ENCODE measurements at places on chromosomes 4 and X.

DNA sequence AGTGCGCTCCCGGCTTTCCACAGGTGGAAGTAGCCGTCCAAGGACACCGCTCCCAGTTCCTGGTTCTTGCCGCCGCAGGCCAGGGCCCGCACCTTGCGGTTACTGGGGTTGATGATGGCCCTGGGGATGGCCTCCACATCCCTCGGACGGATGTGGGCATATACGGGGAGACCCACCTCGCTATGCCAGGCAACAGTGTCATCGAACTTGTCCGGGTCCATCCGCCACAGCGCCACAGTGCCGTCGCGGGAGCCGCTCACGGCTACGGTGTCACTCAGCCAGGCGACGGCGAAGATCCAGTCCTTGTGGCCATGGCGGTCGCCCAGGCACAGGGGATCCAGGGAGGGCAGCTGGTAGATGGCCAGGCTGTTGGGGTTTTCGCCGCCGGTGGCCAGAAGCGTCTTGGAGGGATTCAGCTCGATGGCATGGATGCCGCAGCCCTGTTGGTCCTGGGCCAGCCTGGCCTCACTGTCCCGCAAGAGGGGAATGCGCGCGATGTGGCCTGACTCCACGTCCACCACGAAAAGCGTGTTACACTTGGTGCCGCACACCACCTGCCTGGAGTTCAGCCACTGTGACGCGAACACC is 795 bp downstream of the DCAF12L1 start:
- no peak for DNase-seq

DNA sequence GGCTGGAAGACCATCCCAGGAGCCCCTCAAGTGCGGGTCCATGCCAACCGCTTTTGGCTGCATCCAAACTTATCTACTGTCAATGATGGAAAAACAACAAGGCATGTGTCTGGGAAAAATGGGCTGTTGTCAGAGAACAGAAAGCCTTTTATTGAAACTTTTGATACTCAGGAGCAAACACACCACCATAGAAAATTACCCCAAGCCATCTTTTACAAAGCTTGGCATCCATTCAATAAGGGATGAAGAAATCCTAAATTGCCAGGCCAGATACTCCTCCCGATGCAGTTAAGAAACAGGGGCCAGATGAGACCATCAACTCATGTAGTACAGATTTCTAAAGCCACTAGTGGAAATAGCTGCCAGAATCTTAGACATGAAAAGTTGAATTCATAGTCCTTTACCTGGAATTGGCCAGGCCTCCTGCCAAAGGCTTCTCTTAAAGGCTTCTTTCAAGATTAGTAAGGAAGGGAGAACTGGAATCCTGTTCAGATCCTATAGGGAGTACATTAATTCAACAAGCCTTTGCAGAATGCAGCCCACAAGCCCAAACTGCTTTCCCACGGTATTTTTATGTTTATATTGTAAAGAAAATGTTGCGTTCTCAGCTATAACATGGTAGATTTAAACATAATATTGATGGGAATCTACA is 145.4 kb upstream of the MAP3K15 start:
- no peak for DNase-seq

DNA sequence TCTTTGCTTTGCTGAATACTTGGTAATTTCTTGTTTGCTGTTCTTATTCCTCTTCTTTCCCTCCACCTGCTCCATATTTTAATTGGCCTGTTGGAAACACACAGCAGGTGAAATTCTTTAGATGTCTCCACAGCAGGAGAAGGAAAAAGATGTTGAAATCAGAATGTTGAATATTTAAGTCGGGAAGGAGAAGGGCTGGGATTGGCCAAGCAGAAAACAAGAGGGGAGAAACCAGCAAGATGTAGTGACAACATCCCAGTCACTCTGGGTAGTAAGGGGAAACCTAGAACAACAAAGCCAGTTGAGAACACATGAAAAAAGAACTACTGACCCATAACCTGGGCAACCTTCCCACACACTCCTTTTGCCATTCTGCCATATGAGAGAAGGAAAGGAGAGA is 37.3 kb upstream of the STAG2 start:
- no peak for DNase-seq

DNA sequence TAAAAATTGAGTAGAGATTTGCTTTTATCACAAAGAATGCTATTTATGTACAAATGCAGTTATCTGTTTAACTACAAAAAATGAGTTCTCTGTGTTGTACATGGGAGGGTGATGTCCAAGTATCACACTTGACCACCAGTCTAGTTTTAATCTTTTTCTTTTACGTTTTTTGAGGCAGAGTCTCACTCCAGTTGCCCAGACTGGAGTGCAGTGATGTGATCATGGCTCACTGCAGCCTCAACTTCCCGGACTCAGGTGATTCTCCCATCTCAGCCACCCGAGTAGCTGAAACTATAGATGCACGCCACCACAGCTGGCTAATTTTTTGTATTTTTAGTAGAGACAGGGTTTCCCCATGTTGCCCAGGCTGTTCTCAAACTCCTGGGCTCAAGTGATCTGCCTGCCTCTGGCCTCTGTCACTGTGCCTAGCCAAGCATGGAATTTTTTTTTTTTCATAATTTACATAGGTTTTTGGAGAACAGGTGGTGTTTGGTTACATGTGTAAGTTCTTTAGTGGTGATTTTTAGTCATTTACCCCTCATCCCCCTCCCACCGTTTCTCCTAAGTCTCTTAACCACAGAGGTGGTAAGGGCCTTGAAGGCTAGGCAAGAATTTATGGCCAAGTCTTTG is 47.9 kb upstream of the RPA4 start:
- DNase-seq: no peak
